ENCODE measurements at places on chromosomes 16 and 17.
A peak's percentile ranks its signal among the peaks of the same experiment; 100 is the strongest.

DNA sequence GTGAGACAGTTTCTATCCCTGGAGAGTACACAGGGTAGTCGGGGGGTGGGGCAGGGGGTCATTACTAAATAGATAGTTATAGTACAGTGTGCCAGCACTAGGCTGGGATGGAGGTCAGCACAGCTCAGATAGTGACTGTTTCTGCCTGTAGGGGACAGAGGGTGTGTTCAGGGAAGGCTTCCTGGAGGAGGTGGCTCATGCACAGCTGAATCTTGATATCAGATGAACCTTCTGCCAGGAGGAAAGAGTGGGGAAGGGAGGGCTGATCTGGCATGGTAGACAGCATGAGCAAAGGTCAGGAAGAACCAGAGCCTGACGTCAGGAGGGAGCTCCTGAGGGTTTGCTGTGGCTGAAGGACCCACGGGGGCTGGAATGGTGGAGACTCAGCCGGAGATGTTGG lies 56.6 kb downstream of the OR1D5 start:
- DNase-seq: no peak

- DNase-seq: no peak
Observed at GRCh38 chr17:28871056-28871579, 16.3 kb downstream of the ERAL1 start.

DNA sequence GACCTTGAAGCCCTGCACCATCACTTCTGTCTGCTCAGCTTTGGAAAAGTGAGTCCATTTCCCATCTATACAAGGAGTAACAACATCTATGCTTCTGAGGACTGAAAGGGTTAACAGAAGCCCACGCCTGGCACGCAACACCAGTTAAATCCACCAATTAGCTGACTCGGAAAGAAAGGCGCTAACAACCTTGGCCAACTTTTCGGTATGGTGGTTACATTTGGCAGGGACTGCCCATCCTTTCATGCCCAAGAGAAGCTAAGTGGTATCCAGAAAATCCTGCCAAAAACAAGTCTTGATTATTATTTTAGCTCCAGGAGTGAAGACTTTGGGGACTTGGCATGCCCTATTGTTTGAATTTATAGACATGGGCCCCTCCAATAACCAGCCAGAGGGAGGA lies 202.3 kb upstream of the RPL38 start:
- no peak for DNase-seq

- no peak for DNase-seq
Observed at GRCh38 chr17:78214706-78215061, 631 bp downstream of the BIRC5 start.

DNA sequence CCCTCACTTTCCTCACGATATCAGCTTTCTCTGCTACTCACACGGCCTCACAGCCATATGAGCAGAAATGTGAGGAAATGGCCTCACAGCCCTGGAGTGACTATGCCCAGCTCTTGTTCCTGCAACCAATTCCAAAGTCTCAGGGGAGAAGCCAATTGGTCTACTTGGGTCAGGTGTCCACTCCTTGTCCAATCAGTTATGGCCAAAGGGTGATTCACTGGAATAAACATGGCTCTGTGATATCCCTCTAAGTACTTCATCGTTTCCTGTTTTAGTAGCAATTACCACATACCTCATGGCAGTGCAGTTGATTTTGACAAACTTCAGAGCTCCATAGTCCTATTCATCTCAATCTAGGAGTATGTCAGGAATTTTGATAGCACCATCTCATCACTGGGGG lies 195.4 kb downstream of the KATNIP start:
- no peak for DNase-seq

GRCh38 chr17:16428098-16428882 lies 12.9 kb downstream of the TRPV2 start:
- DNase-seq: peak; percentile 67

- no peak for DNase-seq
Observed at GRCh38 chr17:57294629-57295501, 38.5 kb downstream of the MSI2 start.

- DNase-seq: no peak
Observed at GRCh38 chr17:14354807-14355206, 53.9 kb downstream of the HS3ST3B1 start.

DNA sequence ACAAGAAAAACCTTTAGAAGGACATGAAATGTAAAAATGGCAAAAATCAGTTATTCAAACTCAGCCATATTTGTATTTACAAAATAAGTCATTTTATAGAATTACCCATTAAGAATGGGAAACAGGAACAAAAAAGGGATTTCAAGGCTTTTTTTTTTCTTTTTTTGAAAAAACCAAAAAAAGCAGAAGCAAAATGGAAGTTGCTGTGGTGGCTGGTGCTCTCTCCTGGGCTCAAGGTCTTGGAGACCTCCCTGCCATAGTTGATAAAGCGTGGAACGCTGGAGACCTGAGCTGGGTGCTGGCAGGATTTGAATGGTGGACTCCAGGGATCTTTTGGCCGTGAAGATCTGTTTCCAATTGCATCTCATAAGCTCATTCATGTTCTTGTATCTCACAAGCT lies 3.1 kb downstream of the PLCG2 start:
- DNase-seq: no peak

DNA sequence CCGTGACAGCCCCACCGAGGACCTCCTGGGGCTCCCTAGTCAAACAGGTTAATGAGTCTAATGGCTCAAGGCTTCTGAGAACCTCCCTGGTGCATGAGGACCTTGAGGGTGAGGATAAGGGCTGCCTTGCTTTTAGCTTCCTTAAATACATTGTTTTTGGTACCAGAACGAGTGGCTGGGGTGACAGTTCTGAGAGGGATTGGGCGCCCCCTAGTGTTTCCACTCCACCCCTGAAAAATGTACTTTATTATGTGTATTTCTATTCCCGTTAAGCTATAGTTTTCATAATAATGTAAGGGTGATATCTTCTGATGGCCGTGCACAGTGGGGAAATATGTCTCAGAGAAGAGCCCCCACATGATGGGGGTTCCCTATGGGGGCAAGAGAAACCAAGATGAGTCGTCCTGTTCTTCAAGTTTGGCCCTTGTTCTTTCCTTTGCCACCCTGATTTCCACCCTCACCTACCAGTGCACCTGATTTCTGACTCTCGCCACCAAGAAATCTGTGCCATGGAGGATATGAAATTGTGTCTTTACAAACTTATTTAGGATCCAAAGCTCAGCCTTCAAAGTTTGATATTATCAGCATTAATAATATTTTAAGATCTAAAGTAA lies 14.5 kb upstream of the VWA3A start:
- DNase-seq: peak; percentile 69

GRCh38 chr16:12620150-12620549 lies 183.5 kb downstream of the CPPED1 start:
- no peak for DNase-seq

- DNase-seq: no peak
Observed at GRCh38 chr16:3171181-3171854, 16.7 kb upstream of the OR1F1 start.

DNA sequence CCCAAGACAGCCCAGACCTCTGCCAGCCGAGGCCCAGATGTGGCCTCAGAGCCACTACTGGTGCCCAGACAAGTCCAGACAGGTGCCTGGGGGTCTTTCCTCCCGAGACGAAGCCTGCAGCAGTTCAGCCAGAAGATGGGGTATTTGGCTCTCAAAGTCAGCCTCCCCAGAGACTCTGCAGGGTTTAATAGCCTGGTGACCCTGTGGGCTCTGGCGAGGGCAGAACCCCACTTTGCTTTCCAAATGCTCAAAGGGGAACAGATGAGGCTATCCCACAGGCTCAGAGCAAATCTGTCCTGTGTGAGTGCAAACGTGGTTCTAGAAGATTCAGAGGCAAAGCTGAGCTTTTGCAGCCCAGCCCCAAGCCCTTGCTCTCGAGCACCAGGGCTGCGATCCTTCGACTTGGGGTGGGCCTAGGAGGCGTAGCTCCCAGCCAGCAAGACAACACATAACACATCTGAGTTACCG lies 236.0 kb downstream of the MRTFB start:
- no peak for DNase-seq

- no peak for DNase-seq
Observed at GRCh38 chr17:55166506-55166905, 98.3 kb upstream of the HLF start.

GRCh38 chr16:88400186-88400585 lies 17.4 kb downstream of the ZNF469 start:
- no peak for DNase-seq

DNA sequence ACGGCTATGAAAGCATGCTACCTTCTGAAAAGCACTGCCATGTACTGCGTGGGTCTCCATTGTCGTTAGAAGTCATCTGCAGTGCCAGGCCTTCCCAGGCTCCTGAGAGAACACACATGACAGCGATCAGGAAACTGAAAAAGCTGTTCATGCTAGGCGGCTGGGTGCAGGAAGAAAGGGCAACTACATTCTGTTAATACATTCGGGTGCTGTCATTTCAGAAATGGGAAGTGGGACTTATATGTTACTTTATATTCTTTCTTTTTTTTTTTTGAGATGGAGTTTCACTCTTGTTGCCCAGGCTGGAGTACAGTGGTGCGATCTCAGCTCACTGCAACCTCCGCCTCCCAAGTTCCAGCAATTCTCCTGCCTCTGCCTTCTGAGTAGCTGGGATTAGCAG lies 19.9 kb downstream of the CFAP20 start:
- no peak for DNase-seq

GRCh38 chr17:77394540-77395295 lies 253.9 kb downstream of the SEC14L1 start:
- no peak for DNase-seq

DNA sequence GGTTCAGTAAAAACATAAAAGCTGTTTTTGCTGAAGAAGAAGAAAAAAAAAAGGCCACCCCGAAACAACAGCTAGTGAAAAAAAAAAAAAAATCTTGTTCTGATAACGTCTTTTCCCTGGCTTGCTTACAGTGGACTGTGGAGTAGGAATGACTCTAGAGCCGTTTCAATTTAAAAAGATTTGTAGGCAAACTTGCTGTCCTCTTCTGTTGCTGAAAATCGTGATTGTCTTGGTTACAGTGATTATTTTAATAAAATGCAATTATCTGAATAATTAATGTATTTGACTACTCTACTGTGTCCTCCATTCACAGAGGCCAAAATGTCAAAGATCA lies 190.6 kb upstream of the TBX2 start:
- no peak for DNase-seq

- no peak for DNase-seq
Observed at GRCh38 chr17:20257798-20258197, 209.5 kb downstream of the LGALS9B start.

DNA sequence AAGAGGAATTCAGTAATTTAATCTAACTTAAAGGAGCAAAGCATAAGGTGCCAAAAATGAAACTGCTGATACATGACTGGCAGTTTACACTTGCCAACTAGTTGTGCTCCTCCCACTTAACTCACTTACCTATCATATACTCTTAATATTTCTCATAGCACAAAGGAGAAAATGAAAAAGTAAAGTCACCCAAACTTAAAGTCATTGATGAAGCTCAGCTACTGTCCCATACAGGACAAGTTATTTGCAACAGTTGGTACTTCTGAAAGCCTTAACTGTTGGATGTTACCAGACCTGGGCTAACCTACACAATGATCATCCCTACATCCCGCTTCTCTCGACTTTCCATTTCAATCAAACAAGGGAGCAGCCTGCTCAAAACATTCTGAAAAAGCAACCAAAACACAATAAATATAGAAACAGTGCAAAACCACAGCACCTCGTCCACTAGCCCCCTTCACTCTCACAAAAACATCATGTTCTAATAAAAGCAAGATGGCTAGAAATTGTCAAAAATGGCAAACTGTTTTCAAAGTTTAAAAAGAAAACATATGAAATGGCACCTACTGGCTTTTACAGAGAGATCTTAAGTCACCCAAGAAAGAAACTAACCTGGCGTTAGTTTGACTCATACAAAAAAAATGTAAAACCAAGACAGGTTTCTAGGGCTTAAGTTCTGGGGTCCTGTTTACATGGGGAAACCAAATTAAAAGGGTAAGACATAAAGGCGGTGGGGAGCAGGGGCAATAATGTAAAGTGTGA lies 868 bp downstream of the MED13 start:
- no peak for DNase-seq

DNA sequence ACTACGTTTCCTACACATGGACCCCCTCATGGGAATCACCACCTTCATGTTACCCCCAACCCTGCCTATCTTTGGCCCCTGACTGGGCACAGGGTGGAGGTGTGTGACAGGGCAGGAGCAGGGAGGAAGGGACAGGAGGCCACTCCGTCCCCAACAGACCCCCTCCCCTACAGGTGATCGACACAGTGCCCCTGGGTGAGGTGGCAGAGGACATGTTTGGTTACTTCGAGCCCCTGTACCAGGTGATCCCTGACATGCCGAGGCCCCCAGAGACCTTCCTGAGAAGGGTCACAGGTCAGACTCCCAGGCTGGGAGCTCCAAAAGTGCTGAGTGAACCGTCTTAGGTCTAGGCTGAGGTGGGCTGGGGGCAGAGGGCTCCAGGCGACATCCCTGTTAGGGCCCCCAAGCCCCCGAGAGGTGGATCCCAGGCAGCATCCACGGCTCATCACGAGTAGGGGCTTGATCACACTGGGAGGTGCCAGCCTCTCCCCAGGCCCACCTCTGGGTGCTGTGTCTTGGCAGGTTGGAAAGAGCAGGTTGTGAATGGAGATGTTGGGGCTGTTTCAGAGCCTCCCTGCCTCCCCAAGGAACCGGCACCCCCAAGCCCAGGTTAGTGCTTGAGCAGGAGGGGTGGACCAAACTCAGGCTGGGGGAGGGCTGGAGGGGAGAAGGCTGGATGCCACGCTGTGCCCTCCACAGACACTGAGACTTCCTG lies 1.5 kb downstream of the ACBD4 start:
- no peak for DNase-seq

DNA sequence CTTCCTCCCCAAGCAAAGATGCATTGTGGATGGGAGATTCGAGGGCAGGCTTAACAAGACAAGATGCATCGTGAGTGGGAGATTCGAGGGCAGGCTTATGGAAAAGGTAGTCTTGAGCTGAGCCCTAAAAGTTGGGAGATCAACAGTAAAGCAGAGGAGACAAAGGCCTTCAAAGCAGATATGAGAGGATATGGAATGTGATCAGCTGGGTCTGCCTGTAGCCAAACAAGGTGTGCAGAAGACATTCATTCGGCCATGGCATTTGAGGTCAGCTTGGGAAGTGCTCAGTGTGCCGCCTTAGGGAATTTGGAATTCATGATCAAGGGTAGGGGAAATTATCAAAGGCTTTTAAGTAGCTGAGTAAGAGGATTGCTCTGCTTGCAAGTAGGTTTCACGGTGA lies 39.5 kb downstream of the DNAH9 start:
- DNase-seq: no peak

DNA sequence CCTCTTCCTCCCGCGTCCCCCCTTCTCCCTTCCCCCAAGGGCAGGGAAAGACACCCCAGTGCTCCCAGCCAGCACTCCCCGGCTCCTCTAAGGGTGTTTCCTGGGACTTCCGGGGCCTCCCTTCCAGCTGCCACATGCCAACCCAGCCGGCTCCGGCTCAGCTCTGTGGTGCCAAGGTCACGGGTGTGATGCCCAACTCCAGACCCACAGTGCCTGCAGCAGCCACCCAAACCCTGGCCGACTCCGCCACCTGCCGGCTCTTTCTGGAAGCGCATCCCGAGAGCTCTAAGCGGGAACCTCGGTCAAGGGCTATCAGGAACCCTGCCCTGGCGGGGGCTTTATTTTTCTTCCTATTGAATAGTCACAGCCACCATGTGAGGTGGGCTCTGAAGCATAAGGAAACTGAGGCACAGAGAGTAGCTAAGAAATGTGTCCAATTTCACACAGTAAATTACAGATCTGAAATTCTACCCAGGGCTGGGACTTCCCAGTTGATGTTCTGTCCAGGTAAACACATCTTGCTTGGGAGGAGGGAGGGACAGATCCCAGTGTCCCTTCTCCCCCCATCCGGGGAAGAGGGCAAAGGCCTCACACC lies 3.3 kb upstream of the PPP1R1B start:
- peak; percentile 92 for DNase-seq

All from nephron progenitor cell (in vitro differentiated cells).